ENCODE measurements at places on chromosomes 4 and X.
A peak's percentile ranks its signal among the peaks of the same experiment; 100 is the strongest.

- no peak for DNase-seq
These were observed 900 bp downstream of the TRO start for GRCh38 chrX:54921427-54922021.

DNA sequence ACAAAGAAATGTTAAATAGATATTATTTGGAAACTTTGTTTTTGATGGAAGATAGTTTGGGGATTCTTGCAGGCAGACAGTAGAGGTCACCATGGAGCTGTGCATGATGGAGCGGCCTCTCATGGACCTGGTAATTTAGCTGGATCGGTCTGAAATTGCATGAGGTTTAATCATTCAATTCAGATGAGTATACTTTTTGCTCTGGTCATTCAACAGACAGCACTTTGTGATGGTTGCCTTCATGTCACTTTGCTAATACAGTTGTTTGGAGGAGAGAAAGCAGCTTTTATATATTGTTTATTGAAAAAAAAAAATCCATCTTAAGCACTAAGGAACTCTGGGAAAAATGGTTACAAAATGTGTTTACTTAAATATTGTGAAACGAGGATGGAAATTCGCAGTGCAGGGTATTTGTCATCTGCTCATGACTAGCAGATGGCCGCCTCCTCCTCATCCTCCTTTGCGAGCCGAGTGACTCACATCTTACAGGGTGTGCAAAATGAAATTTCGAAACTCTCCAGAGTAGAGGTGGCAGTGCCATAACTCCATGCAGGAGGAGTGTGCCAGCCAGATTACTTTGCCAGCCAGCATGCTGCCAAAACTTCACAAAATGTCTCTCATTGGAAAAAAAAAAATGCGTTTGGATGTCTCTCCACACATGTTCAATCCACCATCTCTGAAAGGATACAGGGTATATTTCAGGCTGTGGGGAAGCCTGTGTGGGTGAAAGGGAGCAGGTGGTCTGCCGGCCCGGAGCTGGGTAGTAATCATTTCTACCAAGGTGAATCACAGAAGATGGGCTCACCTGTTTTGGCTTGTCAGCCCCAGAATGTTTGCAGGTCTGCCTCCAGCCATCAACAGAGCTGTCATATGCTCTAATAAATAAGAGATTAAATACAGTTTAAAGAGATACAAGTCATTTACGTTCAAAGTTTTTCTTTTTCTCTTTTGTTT is 314.9 kb upstream of the DIPK2B start:
- DNase-seq: no peak

- no peak for DNase-seq
These were observed 152.6 kb downstream of the RTL9 start for GRCh38 chrX:110511238-110511637.

DNA sequence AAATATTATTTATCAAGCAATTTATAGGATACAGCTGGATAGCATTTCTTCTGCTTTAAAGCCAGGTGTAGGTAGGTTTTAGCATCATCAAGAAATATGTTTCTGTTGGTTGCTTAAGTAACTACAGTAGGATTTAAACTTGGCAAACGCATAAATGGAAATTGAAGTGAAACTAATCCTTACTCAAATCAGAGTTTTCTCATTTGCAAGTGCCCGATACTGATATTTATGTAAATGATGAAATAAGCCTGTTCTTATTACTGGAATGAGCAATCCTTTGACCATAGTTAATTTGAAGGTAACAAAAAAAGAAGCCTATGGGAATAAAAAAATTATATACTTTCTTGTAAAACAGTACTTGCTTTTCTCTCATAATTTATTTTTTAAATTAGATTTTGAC is 23.2 kb upstream of the PIGA start:
- DNase-seq: no peak

GRCh38 chr4:70701271-70701670 is 12.9 kb downstream of the UTP3 start:
- no peak for DNase-seq

- DNase-seq: peak; percentile 66
These were observed at the start of gene CD99 for GRCh38 chrX:2690856-2691542. Gene CD99, plus strand, starts transcription at chrX:2691295. Its CDS starts 66 bp downstream, at chrX:2691361.

- DNase-seq: no peak
These were observed 96.5 kb downstream of the ASB9 start for GRCh38 chrX:15173411-15173810.

DNA sequence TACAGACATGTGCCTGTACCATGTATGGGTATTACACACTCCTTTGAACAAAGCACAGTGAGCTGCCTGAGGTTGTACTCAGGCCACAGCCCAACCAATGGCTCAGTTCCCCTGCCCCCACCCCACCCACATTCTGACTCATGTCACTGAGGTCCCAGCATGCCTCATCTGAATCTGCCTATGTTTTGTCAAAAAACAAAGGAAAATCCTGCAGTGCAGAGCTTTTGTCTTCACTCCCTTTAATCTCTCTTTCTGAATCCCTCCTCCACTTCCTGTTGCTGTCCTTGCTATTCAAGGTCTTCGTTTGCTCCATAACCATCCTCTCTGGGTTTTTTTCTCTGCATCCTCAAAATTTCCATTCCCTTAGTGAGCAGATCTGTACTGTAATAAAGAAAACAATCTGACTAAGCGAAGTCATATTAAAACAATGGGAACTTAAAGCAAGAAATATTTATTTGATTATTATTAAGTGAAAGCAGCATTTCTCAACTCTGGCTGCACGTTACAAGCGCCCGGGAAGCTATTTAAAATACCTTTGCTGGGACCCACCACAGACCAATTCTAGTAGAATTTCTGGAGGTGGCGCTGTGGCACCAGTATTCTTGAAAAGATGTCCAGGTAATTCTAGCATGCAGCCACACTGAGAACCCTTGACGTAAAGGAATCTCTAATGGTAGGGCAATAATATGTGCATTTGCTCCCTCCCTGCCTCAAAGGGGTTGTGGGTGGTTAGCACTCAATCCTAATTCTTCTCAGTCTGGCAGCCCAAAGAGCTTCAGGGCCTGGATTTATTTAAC is 8.7 kb downstream of the GUCY2F start:
- peak; percentile 6 for DNase-seq

GRCh38 chrX:129938081-129938480 is 32.1 kb downstream of the UTP14A start:
- no peak for DNase-seq

DNA sequence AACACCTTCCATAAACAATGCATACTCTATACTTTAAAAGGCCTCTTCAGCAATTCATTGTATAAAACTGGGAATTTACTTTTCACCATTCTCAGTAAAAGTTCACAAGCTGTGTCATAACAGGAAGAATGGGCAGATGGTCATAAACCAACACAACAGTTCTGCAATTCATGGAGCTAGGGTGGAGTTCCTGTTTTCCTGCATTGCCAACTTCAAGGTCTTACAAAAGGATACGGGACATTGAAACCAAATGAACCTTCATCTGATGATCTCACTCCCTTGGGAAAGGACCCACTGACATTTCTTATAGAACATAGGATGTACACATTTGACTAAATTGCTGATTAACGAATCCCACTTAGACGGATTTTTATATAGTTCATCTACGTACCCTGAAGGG is 4.1 kb downstream of the KDR start:
- no peak for DNase-seq

GRCh38 chr4:84582988-84583875 is at the start of gene CDS1:
Gene CDS1, plus strand, starts transcription at chr4:84583127. Its CDS starts 275 bp downstream, at chr4:84583402.
- no peak for DNase-seq

DNA sequence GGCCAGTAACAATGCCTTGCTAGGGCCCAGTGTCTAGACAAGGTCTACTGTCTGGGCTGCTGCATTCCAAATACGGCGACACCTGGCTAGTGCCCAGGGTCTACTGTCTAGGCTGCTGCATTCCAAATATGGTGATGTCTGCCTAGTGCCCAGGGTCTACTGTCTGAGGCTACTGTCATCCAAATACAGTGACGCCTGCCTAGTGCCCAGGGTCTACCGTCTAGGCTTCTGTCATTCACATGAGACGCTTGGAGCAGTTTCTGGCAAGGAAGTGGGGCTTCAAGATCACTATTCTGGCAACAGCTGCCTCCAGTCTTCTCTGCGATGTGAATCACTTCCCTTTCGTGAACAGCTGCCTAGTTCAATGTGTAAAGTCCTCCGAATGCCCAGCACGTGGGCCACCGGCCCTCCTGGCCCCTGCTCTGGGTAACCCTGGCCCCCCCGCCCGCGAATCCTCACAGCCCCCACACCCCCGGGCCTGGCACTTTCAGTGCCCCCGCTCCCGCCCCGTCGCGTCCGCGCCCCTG is 12.7 kb downstream of the ACOX3 start:
- no peak for DNase-seq

GRCh38 chr4:176999935-177000543 is 207.3 kb upstream of the VEGFC start:
- no peak for DNase-seq

DNA sequence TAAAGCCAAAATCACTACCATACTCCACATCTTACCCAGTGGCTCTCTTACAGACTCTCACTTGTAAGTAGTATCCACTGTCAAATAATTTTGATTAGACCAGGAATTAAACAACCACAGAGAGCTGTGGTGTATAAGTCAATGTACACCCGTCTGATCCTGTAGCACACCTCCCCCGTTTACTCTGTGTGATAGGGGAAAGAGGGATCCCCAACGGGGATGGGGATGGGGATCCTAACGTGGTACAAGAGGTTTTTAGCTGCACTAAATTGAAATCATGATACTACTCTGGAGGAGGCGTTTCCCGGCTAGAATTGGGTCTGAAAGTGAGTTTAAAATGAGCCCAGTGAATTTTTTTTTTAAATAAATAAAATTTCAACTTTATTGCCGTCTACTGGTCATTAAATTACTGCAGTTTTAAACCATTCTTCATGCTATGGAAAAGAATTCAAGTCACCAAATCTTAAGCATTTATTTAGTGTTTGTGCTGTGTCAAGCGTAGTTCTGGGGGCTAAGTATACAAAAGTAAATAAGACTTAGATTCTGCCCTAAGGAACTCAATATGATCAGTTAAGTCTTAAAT is 76.6 kb downstream of the INTS12 start:
- no peak for DNase-seq

DNA sequence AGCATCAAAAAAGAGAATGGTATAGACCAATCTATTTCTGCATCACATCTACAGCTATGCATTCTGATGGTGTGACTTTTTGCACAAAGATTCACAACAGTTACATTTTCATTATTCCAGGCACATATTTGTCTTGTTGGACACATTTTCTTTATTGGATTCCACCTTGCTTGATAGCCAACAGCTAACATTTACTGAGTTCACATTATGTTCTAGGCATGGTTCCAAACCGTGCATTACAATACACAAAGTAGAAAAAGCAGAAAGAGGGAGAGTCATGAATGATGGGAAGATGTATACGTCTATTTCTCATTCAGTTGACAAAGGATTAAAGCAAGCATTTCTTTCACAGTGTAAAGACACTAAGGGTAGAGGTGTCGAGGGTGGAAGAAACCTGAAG is 22.9 kb upstream of the CLGN start:
- DNase-seq: no peak

DNA sequence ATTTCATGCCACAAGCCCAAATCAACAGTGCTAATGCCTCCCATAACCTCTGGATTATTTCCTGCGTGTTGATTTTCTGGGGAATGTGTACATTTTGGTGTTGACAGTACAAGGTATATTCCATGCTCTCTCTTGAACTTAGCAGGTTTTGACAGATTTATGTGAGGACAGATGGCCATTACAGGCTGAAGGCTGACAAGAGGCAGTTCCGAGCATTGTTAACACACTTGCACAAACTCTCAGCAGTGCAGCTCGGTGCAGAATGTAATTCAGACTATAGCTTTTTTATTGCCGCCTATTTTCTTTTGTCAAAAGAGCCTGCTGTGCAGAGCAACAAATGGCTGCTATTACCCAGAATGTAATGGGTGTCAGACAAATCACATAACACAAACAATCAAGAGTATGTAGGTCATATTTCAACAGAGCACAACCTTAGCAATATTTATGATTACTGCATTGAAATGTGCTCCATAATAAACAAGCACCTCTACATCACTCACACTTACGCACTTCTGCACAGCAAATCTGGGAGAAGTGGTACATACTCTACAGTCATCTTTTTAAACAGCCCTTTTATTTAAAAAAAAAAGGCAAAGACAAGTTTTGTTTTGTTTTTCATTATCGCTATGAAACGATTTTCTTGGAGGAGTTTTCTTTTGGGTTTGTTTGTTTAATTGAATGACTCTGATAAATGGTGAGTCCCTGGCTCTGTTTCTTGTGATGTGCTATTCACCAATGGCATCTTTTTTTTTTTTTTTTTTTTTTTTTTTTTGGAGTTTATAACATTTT is 71.6 kb downstream of the PPARGC1A start:
- DNase-seq: no peak

GRCh38 chr4:19372390-19372789 is 879.3 kb upstream of the SLIT2 start:
- no peak for DNase-seq

GRCh38 chrX:102684772-102685520 is 27.3 kb upstream of the GPRASP2 start:
- no peak for DNase-seq

DNA sequence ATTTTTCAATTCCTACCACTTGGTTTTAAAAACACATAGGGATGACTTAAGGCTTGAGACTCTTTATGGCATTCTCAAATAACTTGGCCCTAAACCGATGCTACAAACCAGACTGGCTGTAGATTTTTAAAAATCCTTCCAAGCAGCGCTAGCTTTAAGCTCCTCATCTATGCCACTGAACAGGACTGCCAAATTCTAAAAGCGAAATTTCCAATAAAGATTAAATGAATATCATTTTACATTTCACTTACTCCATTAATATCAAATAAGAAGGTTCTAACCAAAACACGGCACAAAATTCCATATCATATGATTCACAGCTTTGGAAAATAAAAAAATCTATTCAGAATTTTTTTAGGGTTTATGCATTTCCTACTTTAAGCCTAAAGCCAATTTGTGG is 134.2 kb downstream of the FANCB start:
- no peak for DNase-seq
